T-helper 2 cell treated with Interferon-gamma antibody and Interleukin-4, amounts not matched to agents 100 ng/mL and 5 ng/mL, for 36 hours (primary cell): ENCODE measurements at places on chromosomes 13 and 19. TPM values are rescaled to one million over a fixed set of nuclear protein-coding genes. Genes with fewer than 3 reads are reported as not detected.

Gene OR7A5
- total RNA-seq = not detected in 2 replicates

Gene TSHZ3
- 0.61 TPM in 2 replicates for total RNA-seq

Gene SIGLEC12
- 1.1 and 1.4 TPM in 2 replicates for total RNA-seq

Gene IRGC
- not detected in 2 replicates for total RNA-seq

Gene NHLRC3
- 24.7 and 25.1 TPM in 2 replicates for total RNA-seq

Gene ZNF541
- 0.39 and 0.50 TPM in 2 replicates for total RNA-seq

Gene PLIN5
- not detected in 2 replicates for total RNA-seq

Gene SCN1B
- 0.50 and 0.52 TPM in 2 replicates for total RNA-seq

Gene HSD11B1L
- 1.1 and 1.5 TPM in 2 replicates for total RNA-seq

Gene ZNF813
- 2.8 and 3.1 TPM in 2 replicates for total RNA-seq

Gene PLPPR3
- not detected in 2 replicates for total RNA-seq

Gene PODNL1
- total RNA-seq = 0.30 TPM in 1 of 2 replicates, not detected in the other

Gene CEP89
- 17.7 and 18.9 TPM in 2 replicates for total RNA-seq

Gene CRTC1
- 8.2 and 9.4 TPM in 2 replicates for total RNA-seq

Gene ATCAY
- not detected in 2 replicates for total RNA-seq

Gene SMIM44
- total RNA-seq = not detected in 2 replicates

Gene DZIP1
- 0.11 and 0.39 TPM in 2 replicates for total RNA-seq

Gene ZIK1
- 4.1 and 4.4 TPM in 2 replicates for total RNA-seq

Gene FPR1
- total RNA-seq = not detected in 2 replicates

Gene ARRDC5
- total RNA-seq = 1.1 and 1.2 TPM in 2 replicates

Gene INTS6
- total RNA-seq = 55.8 and 58.4 TPM in 2 replicates

Gene NLRP7
- total RNA-seq = not detected in 2 replicates

Gene TMEM272
- total RNA-seq = not detected in 2 replicates
